Foreskin keratinocyte (primary cell): ENCODE measurements at places on chromosomes 2 and 18. TPM values are rescaled to one million over a fixed set of nuclear protein-coding genes. Genes with fewer than 3 reads are reported as not detected.

CCDC178 gene
- total RNA-seq, result not detected in 2 replicates

LMAN2L gene
- 16.4 and 17.0 TPM in 2 replicates for total RNA-seq

STAMBP gene
- 68.5 and 72.9 TPM in 2 replicates for total RNA-seq

MAL gene
- not detected in 2 replicates for total RNA-seq

RAB17 gene
- 0.75 and 1.8 TPM in 2 replicates for total RNA-seq

GKN2 gene
- not detected in 2 replicates for total RNA-seq

CAPN14 gene
- 0.31 and 0.35 TPM in 2 replicates for total RNA-seq

TMEM169 gene
- total RNA-seq, result 0.11 TPM in 1 of 2 replicates, not detected in the other

HJURP gene
- 40.1 and 45.8 TPM in 2 replicates for total RNA-seq

CCBE1 gene
- 24.7 and 39.0 TPM in 2 replicates for total RNA-seq

CGREF1 gene
- 0.49 and 1.6 TPM in 2 replicates for total RNA-seq

EHBP1 gene
- 59.1 and 64.5 TPM in 2 replicates for total RNA-seq

MOCOS gene
- total RNA-seq, result 1.6 and 5.0 TPM in 2 replicates

SFT2D3 gene
- total RNA-seq, result 2.3 and 2.4 TPM in 2 replicates

ERBB4 gene
- not detected in 2 replicates for total RNA-seq

RBM45 gene
- 16.7 and 17.2 TPM in 2 replicates for total RNA-seq

DPP4 gene
- total RNA-seq, result 0.99 and 2.8 TPM in 2 replicates

FAM161A gene
- 3.3 and 3.8 TPM in 2 replicates for total RNA-seq

CACNB4 gene
- 0.07 and 0.11 TPM in 2 replicates for total RNA-seq

ADAM23 gene
- total RNA-seq, result 0.28 and 0.31 TPM in 2 replicates

HMSD gene
- 8.9 and 9.6 TPM in 2 replicates for total RNA-seq

ARHGEF4 gene
- 22.5 and 22.9 TPM in 2 replicates for total RNA-seq

TCF7L1 gene
- 7.1 and 8.5 TPM in 2 replicates for total RNA-seq

SCN7A gene
- 0.07 TPM in 1 of 2 replicates, not detected in the other for total RNA-seq

SERPINB2 gene
- total RNA-seq, result 129 and 205 TPM in 2 replicates

REG3A gene
- total RNA-seq, result not detected in 2 replicates

RIT2 gene
- total RNA-seq, result not detected in 2 replicates

UCN gene
- total RNA-seq, result 0.14 and 0.31 TPM in 2 replicates

TBR1 gene
- not detected in 2 replicates for total RNA-seq

PAX3 gene
- not detected in 2 replicates for total RNA-seq

POU3F3 gene
- not detected in 2 replicates for total RNA-seq

NT5DC4 gene
- 0.07 TPM in 1 of 2 replicates, not detected in the other for total RNA-seq

RASGRP3 gene
- total RNA-seq, result 0.25 and 0.61 TPM in 2 replicates

SNTG2 gene
- total RNA-seq, result not detected in 2 replicates

PTPN4 gene
- 24.2 and 25.7 TPM in 2 replicates for total RNA-seq

MLPH gene
- total RNA-seq, result 0.63 and 0.65 TPM in 2 replicates

COLEC12 gene
- total RNA-seq, result not detected in 2 replicates

HOXD13 gene
- total RNA-seq, result not detected in 2 replicates

TRIM54 gene
- total RNA-seq, result not detected in 2 replicates

TRAPPC12 gene
- 59.5 and 65.6 TPM in 2 replicates for total RNA-seq

APCDD1 gene
- 2.8 and 5.6 TPM in 2 replicates for total RNA-seq

GAL3ST2 gene
- not detected in 2 replicates for total RNA-seq

DYNC1I2 gene
- total RNA-seq, result 124 and 140 TPM in 2 replicates

GPR55 gene
- total RNA-seq, result not detected in 2 replicates

MC5R gene
- not detected in 2 replicates for total RNA-seq

CXCR1 gene
- 0.28 and 0.41 TPM in 2 replicates for total RNA-seq

DSEL gene
- total RNA-seq, result 4.3 and 5.0 TPM in 2 replicates

KIF5C gene
- total RNA-seq, result 0.07 and 0.11 TPM in 2 replicates

TUBB6 gene
- 772 and 774 TPM in 2 replicates for total RNA-seq

REG1B gene
- total RNA-seq, result not detected in 2 replicates

ZNF397 gene
- total RNA-seq, result 10.2 and 11.2 TPM in 2 replicates

MC4R gene
- total RNA-seq, result not detected in 2 replicates

CYS1 gene
- total RNA-seq, result 0.11 and 0.20 TPM in 2 replicates

SGPP2 gene
- total RNA-seq, result 0.07 and 0.14 TPM in 2 replicates

C2orf66 gene
- total RNA-seq, result 0.14 TPM in 2 replicates

IL1RL1 gene
- total RNA-seq, result 0.11 and 0.20 TPM in 2 replicates

KCNG2 gene
- total RNA-seq, result not detected in 2 replicates
